ENCODE measurements at places on chromosomes 7 and 10.
A peak's percentile ranks its signal among the peaks of the same experiment; 100 is the strongest.

DNA sequence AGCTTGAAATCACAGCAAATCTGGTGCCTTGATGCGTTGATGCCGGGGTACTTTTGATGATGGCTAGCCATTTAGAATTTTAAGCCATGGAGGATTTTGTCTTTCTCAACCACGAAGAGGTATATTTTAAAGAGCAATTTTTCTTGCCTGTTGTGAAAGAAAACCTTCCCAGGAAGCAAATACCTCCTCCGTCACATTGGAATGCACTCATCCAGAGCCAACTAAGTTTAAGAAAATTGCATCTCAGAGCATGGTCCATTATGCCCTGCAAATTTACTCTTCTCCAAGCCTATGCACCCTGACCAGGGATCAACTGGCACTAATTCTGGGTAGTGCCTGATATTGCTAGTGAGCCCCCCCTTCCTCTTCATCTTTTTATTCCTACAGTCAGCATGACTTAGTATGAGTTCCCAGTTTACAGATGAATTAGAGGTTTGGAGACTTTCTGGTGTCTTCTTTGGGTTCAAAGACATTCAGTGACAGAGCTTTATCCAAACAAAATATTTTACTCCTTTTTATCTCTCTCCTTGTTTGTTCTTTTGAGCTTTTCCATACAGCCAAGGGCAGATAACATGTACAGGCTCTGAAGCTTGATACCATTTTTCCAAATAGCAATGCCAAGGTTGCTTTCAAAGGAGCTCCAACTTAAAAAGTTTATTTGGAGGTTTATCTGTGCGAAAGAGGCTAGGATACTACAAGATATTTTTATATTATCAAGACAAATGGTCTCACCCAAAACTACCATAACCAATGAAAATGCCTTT is 56.6 kb upstream of the ANK3 start:
- no peak for DNase-seq

- DNase-seq, result peak; percentile 47
Observed at GRCh38 chr10:76984559-76985443, 652.8 kb downstream of the KCNMA1 start.

DNA sequence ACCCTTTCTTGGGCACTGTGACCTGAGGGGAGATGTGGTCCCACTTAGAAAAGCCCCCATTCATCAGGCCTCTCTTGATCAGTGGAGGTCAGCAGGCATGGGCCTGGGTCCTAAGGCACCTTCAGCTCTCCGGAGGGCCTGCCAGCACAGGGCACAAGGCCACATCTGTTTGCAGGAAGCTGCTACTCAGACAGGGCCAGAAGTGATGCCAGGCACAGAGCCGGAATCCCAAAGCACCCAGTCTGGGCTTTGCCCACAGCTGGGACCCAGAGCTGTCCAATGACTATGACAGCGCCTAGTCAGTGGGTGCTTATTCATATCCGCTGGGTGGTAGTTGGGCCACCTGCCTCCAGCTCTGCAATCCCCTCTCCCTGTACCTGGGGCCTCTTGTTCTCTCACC is 63.2 kb upstream of the ELN start:
- DNase-seq, result no peak

DNA sequence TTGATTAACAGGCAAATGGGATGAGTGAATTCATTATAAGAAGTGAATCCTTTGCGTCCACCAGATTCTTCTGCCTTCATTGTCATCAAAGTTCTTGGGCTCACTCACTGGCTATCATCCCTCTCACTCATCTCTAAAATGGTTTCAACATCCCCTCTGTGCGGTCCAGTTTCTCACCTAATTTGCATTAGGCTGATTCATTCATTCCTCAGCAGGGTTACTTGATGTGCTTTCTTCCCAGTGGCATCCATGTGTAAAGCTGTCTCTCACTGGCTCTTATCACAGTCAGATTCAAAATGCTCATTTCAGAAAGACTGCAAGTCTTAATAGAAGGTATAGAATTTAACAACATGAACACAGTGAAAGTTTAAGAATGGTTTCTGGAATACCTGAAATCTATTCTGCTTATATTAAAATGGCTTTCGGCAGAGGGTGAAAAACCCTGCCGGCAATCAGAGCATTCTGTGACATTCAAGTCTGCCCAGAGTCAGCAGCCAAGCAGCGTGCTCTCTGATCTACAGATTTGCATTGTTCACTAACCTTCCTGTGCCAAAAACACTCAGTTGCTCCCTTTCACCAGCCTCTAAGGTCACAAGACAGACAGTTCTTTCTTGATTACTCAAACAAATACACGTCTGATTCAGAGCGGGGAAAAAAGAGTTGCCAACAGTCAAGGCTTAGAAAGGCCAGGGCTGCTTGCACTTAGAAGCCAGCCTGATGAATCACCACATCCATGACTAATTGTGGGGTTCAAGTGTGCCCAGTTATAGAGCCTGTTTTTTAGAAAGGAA is 106.7 kb downstream of the TES start:
- DNase-seq, result no peak

DNA sequence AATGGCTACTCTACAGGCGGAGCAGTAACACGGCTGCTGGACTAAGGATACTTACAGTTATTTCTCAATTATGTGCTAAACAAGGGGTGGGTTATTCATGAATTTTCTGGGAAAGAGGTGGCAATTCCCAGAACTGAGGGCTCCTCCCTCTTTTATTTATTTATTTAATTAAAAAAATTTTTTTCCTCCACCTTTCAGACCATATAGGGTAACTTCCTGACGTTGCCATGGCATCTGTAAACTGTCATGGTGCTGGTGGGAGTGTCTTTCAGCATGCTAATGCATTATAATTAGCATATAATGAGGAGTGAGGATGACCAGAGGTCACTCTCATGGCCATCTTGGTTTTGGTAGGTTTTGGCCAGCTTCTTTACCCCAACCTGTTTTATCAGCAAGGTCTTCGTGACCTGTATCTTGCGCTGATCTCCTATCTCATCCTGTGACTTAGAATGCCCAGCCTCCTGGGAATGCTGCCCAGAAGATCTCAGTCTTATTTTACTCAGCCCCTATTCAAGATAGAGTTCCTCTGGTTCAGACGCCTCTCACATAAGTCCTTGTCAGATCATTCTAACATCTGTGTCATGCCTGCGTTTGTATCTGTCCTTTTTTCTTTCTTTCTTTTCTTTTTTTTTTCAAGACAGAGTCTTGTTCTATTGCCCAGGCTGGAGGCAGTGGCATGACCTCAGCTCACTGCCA is 15.9 kb upstream of the STOX1 start:
- no peak for DNase-seq

GRCh38 chr7:152341039-152341913 is 94.5 kb downstream of the KMT2C start:
- DNase-seq, result no peak

DNA sequence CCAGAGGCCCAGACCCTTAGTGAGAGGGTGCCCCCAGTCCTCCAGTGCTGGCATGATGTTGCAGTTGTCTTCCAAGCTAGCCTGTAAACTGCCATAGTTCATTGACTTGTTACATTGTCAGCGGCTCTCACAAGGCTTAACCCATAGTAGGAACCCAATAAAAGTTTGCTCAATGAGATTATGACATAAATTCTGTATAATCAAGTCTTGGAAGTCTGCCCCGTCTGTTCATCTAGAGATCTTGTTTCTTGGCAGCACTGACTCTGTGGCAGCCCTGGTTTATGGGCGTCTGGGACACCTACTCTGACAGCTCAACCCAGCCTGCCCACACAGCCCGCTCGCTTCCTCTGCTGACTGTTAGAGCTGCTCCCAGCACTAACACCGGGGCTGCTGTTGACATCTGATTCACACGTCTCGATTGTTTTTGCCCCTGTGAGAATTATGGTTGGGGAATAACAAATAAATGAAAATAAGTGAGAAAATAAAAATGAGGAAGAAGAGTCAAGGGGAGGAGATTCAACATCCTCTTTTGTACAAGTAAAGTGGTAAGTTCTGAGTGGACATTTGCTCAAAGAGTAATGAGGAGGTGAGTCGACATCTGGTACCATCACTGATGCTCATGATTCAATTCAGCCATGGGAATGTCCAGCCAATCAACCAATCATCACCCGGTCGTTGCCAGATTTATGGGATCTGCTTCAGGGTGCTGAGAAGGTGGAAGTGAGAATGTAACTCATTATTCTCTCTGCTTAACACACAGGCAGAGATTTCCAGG is 160.8 kb downstream of the SPAG6 start:
- DNase-seq, result peak; percentile 45

DNA sequence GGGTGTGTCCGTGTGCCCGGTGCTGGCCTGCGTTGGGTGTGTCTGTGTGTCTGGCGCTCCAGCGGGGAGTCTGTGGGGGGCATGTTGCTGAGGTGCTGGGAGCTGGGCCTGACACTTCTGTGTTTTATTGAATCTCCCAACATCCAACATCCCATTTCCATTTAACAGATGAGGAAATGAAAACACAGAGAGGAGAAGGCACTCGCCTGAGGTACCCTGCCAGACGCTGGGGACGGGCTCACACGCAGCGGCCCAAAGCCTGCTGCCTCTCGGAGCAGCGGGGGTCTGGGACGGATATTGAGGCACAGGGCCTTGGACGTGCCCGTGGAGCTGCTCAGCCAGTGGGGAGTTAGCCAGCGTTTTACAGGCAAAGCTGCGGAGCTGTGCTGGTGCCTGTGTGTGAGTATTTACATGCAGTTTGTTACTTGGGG is 133.9 kb downstream of the DNAJB6 start:
- no peak for DNase-seq

- DNase-seq, result no peak
Observed at GRCh38 chr7:157498657-157499056, 161.9 kb downstream of the DNAJB6 start.

- DNase-seq, result no peak
Observed at GRCh38 chr10:70551466-70551865, 51.1 kb downstream of the PRF1 start.

DNA sequence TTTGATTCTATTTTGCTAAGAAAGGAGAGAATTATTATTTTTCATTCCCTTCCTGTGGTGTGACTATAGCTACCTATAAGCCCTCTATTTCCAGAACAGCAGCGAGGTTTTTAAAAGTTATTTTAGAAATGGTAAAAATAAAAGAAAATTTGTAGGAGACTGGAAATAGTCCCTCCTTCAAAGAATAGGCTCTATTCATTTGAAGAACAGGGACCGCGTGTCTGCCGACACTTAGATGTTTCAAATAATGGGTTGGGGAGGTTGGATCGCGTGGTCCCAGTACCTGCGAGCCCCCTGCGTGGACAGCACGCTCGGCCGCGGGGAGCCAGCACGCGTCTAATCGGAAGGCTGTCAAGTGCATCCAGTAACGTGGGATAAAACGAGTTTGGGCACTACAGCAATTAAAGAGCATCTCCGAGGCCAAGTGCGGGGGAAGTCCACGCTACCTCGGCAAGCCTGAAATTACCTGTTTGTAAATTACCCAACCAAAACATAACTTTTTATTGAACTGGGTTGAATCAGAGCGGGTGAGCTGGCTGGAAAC is 1.0 kb downstream of the CACNA2D1 start:
- no peak for DNase-seq

DNA sequence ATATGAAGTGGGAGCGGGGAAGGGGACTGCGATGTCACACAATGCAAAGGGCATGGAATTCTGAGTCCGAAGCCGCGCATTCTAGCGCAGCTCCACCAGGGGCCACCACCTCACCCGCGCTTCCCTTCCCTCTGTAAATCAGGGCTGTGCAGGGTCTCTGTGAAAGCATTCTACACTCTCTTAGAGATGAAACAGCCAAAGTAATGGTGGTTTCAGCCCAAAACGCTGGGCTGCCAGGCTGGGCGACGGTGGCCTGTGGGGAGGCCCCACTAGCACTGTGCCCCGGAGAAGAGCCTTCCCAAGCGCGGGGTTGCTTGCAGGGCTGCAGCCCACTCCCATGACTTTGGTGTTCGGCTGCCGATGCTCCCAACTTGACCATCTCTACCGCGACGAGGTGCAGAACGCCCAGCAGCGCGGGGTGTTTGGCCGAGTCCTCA is 11.4 kb downstream of the ATG9B start:
- DNase-seq, result no peak

DNA sequence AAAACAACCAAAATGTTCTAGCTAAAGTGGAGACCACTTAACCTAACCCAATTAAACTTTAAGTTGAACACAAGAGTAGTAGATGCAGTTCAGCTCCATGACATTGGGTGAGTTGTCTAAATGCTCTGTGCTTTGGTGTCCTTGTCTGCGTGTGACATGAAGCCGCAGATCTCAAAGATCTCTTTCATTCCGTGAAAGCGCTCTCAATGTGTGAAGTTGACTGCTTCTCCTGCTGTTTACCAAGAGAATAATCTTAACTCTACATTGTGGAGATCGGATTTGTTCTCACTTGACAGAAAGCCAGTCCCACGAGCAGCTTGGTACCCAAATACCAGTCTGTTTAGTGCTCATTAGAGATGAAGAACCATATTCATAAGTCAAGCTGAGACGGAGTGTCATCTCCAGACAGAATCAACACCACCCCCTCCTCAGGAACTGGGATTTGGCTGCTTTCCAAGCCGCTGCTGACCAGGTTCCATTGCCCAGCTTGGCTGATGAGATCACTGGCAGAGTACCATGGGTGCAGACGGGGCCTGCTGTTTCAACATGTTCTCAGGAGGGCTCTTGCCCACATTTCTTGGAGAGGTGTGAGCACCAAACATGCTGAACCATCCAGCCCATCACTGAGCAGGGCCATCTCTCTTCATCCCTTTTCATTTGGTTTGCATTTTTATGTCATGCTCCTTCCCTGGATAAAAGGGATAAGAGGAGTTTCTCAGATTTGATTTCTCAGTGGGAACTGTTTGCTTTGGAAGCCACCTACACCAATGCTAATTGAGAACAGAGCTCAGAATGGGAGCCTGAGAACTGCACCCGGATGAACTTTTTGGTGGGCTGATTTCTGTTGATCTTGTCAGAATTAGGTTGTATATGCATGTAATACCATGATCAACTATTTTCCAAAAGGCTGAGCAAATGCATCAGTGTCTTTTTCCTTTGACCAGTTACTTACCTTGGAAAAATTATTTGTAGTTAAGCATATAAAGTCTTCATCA is 95.8 kb upstream of the AGBL3 start:
- no peak for DNase-seq

DNA sequence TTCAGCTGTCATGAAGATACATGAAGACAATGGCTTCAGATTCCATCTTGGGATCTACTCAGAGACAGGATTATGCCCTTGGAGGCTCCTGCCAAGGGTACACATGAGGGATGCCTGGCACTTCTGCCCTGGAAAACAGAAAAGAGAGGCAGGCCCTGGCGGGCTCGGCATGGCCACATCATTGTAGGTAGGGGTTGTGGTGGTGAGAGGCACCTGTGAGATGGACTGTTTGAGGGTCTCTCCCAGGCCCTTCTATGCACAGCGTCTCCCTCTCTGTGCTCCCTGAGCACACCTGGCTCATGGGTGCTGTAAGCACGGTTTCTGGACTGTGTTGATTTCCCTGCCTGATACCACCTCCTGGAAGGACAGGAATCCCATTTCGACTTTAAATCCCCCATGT is 304.3 kb downstream of the GLRX3 start:
- DNase-seq, result no peak

DNA sequence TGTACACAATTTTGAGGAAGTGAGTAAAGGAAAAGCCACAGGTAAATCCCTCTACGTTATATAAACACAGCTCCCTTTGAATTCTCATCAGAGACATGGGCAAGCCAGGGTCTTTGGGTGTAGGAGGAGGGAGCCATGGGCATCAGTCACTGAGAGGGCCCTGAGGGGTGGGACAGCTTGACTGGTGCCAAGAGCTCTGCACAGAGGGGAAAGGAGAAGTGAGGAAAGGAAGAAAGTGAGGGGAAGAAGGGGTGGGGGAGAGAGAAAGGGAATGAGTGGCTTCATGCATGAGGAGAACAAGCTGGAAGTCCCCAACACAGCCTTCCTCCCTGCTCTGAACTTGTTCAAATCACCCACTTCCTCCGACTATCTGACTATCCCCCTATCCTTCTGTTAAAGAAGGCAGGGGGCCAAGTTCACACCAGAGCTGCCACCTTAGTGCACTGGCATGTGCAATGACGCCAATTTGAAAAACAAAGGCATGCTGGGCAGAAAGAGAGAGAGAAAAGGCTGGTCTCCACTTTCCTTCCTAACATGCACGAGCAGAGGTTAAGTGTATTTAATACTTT is 16.4 kb upstream of the RNF148 start:
- DNase-seq, result no peak
